Muscle of back (tissue), 13 donors: ENCODE measurements at places on chromosomes 13 and 19. TPM values are rescaled to one million over a fixed set of nuclear protein-coding genes. Genes with fewer than 3 reads are reported as not detected.
A peak's percentile ranks its signal among the peaks of the same experiment; 100 is the strongest.

Gene LIM2
- polyA plus RNA-seq: not detected

GRCh38 chr19:53958168-53958571, 4.6 kb upstream of the CACNG8 start:
- no peak for DNase-seq

Gene TM9SF2
- 96.7 TPM for polyA plus RNA-seq

- peak; percentile 76 for DNase-seq
Observed at GRCh38 chr13:50387051-50387581, 371.9 kb downstream of the KCNRG start.

Gene CD79A
- 1.5 TPM for polyA plus RNA-seq

Gene MEIOSIN
- 0.09 TPM for polyA plus RNA-seq

DNA sequence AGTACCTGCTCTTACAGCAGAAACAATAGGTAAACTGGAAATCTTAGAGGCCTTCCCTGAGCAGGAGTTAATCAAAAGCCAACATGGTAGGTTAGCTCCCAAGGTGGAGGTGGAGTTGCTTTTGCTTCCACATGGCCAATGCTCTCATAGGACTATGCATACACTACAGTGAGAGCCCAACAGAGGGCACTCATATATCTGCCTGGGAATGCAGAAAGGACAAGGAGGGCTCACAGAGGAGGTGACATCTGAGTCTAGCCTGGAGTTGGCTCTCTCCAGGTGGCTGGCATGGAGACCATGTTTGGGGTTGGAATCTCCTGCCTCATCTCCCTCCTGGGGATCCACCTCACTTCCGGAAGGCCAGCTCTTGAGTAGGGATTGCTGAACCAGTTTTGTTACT, 34.6 kb downstream of the ATP8A2 start:
- DNase-seq: no peak

Gene IFT88
- 14.5 TPM for polyA plus RNA-seq

DNA sequence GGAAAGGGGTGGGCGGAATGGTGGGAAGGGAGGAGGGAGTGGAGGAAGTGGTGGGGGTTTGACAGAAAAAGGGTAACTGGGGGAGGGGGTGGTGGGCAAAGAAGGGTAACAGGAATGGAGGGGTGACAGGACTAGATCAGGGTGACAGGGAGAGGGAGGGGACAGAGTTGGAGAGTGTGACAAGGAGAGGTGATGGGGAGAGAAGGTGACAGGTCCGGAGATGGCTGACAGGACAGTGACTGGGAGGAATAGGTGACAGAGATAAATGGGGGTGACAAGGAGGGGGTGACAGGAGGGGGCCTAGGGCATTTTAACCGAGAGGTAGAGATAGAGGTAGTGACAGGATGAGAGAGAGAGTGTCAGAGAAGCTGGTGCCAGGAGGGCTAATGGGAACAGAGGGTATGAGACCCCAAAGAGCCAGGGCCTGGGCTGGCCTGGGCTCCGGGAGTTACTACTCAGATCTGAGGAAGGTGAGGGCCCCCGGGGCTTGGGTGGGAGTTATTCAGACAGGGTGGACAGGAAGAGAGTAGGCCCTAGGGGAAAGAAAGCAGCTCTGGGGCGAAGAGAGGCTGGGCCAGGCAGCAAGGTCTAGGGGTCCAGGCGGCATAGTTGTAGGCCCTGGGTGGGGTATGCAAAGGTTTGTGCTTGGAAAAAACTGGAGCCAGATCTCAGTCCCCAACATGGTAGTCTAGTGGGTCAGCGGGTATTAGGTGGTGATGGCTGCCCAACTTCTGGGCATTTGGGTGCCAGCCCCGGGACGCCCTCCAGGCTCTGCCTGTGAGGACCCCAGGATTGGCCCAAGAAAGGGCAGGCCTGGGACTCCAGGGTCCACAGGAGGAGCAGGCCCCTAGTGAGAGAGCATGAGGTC, 660 bp downstream of the CIC start:
- no peak for DNase-seq

DNA sequence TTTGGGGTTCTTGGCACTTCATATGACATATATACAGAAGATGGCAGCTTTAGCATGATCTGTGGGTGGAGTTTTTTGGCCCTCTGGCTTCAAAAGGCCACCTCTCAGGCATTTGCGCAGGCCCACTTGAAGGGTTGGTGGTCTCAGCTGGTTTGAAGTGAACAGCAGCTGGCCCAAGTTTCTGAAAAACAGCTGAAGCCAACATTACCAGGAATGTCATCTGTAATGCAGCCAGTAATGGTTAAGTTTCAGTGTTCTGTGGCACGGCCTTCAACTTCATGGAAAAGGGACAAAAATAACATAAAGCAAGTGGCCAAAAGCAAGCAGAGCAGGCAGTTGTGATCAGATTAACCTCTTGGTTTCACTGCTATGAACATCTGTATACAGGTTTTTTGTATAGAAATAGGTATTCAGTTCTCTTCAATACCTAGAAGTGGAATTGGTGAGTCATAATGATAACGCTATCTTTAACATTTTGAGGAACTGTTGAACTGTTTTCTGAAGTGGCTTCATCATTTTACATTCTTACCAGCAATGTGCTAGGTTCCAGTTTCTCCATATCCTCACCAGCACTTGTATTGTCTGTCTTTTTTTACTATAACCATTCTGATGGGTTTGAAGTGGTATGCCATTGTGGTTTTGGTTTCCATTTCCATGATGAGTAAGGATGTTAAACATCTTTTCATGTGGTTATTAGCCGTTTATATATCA, 245.4 kb downstream of the SHISA2 start:
- no peak for DNase-seq

GRCh38 chr13:21420706-21421105, 38.4 kb downstream of the ZDHHC20 start:
- no peak for DNase-seq

Gene GAPDHS
- polyA plus RNA-seq: not detected

Gene MTUS2
- polyA plus RNA-seq: 28.1 TPM

DNA sequence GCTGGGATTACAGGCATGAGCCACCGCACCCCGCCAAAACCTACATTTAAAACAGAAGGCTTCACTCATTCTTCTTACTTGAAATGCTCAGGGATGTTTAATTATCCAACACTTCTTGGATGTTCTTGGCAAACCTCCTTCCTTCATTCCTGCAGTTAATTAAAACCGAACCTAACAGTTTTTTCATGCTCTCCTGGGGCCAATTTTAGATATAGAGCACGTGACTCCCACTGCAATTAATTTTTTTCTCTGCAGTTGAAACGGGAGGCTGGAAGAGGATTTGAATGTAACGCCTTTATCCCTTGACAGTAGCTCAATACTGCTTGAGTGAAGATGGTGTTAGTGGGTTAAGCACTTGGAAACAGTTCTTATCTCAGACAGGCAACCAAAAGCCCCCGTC, 4.6 kb upstream of the ACTL9 start:
- DNase-seq: no peak

DNA sequence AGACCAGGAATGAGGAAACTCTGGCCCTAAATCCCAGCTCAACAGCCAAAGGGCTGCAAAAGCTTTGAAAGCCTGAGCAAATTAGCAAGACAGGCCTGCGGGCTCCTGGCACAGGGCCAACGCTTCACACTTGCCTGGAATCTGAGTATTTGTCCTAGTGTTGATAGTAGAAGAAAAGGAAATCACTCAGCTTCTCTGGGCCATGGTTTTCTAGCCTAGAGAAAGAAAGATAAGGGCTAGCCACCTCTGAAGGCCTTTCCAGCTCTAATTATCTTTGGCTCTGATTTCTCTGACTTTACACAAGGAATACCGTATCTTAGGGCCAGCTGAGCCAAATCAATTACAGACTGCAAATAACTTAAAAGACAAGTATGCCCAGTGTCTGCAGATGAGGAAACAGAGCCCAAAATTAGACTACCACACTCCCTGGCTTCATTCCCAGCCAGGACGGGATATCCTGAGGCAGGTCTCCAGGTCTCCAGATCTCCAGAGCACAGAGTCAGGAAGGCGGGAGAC, 69.6 kb downstream of the STK24 start:
- peak; percentile 67 for DNase-seq

Gene GARIN5A
- polyA plus RNA-seq: 5.5 TPM

DNA sequence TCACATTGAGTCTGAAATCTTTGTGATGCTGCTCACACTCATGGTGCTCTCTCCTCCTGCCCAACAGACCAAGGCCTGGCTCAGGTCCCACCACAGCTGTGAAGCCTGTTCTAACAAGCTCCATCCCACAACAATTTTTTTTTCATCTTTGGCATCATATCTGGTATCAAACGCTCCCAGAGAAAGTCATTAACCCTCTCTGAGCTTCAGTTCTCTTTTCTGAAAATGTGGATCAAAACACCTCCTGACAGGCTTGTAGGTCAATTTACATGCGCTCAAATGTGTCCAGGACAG, 224.4 kb downstream of the LACC1 start:
- DNase-seq: peak; percentile 73

GRCh38 chr19:13902993-13903555, 2.8 kb downstream of the BRME1 start:
- DNase-seq: no peak

Gene HNRNPUL1
- 141 TPM for polyA plus RNA-seq

DNA sequence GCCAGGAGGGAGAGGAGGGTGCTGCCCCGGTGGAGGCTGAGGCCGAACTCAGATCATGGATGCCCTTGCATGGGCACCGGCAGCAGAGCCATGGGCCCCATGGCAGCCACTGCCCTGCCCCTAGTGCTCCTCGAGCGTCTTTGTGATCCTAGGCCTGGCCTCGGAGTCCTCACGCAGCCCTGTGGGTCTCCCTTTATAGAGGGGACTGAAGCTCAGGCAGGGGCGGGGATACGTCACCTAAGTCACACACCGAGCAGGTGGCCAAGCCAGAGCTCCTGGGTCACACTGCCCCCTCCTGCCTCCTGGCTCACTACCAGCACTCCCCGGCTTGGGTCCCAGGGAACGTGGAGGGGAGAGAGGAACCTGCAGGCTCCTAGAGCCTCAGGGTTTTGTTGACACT, 28.7 kb downstream of the DHX34 start:
- DNase-seq: no peak

DNA sequence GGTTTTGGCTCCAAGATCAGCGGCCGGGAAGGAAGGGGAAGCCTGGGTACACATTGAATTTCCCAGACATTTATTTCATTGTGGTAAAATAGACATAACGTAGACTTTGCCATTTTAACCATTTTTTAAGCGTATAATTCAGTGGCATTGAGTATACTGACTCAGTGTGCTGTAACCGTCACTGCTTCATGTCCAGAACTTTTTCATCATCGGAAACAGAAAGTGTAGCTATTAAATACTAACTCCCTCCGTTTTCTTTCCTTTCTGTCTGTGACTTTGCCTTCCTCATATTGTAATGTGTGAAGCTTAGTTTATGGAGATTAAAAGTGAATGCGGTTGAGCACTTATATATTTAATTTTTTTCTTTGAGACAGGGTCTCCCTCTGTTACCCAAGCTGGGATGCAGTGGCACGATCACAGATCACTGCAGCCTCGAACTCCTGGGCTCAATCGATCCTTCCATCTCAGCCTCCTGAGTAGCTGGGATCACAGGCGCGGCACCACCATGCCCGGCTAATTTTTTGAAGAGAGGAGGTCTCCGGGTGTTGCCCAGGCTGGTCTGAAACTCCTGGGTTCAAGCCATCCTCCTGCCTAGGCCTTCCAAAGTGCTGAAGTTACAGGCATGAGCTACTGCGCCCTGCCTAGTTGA, 1.4 kb downstream of the HNRNPM start:
- no peak for DNase-seq

GRCh38 chr13:27403727-27404385, 20.6 kb upstream of the GTF3A start:
- DNase-seq: no peak

GRCh38 chr13:32317716-32318465, 2.6 kb downstream of the BRCA2 start:
- no peak for DNase-seq

DNA sequence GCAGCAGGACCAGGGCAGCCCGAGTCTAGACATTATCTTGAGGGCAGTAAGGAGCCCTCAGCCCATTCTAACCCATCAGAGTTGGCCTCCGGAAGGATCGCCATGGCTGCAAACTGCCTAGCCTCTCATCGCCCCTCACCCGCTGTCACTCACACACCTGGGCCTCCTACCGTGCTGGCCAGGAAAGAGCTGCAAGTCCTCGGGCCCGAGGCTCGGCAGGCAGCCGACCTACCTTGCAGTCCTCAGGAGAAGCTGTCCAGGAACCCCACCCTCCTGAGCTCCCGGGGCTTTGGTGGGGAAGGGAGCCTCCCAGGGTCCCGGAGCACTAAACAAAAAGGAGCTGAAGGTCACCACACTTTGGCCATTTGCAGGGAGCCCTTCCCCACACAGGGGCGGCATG, 46.8 kb downstream of the CCNE1 start:
- no peak for DNase-seq

- peak; percentile 77 for DNase-seq
Observed at GRCh38 chr13:81089371-81090157, 748.6 kb upstream of the SPRY2 start.

Gene ENOX1
- polyA plus RNA-seq: 11.3 TPM

Gene SLC25A42
- 10.4 TPM for polyA plus RNA-seq

DNA sequence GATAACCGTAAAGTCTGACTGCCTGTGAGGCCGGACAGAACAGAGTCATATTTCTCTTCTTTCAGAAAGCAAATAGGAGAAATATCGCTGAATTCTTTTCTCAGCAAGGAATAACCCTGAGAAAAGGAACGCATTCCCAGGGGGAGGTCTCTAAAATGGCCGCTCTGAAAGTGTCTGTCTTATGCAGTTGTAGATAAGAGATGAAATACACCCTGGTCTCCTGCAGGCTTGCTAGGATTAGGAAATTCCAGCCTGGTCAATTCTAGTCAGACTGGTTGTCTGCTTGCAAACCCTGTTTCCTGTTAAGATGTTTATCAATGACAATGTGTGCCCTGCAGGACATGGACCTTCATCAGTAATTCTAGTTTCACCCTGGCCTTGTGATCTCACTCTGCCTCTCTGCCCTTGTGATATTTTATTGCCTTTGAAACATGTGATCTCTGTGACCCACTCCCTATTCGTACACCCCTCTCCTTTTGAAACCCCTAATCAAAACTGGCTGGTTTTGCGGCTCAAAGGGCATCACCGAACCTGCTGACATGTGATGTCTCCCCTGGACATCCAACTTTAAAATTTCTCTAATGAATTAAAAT, 934.8 kb upstream of the SPRY2 start:
- no peak for DNase-seq

Gene FBXO17
- 24.7 TPM for polyA plus RNA-seq

Gene ZNF90
- 5.4 TPM for polyA plus RNA-seq

GRCh38 chr19:15488489-15489226, 9.4 kb upstream of the PGLYRP2 start:
- DNase-seq: no peak

Gene ZNF724
- 2.6 TPM for polyA plus RNA-seq

- DNase-seq: no peak
Observed at GRCh38 chr13:20991741-20992520, 69.5 kb downstream of the LATS2 start.
